ENCODE measurements at places on chromosomes 1 and 21.

GRCh38 chr1:86183810-86184209 is 27.2 kb upstream of the COL24A1 start:
- DNase-seq, result no peak

GRCh38 chr21:38170283-38170682 is 86.5 kb upstream of the KCNJ15 start:
- no peak for DNase-seq

DNA sequence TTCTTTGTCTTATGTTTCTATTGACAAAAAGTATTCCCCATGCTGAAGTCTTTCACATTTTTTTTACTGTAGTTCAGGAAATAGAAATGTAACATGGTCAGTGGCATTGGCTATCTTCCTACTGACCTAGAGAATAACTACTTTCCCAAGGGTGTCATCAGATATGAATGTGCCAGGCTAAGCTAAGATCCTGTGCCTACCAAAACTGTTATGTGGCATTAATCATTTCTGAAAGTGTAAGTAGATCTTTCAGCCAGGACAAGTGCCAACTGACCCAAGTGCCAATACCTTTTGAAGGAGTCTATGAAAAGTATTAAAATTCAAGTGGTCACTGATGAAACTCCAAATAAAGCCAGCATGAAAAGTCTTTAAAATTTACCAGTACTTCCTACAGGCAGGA is 165.3 kb downstream of the TNFSF18 start:
- DNase-seq, result no peak

DNA sequence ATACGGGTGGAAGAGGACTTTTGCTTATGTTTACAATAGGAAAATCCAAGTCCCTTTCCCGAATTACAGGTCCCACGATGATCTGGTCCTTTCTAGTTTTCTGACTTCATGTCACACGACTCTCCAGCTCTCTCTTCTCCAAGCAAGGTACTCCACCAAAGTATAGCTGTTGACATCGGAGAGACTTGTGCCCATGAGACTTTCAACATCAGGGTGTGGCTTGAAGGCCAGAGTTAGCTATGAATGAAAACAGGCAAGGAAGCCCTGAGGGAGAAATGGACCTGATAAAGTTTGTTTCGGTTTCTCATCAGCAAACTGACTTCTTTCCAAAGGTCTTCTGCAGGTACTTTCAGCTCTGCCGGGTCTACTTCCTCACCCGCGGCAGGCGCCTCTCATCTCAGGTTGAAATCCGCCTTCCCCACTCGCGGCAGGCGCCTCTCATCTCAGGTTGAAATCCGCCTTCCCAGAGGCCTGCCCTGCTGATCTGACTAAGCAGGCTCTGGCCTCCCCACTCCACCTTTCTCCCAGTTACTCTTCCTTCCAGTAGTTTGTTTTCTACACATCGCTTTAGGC is 2.1 kb upstream of the PER3 start:
- DNase-seq, result no peak

- DNase-seq, result no peak
These were observed 12.7 kb upstream of the VCAM1 start for GRCh38 chr1:100706856-100707255.

DNA sequence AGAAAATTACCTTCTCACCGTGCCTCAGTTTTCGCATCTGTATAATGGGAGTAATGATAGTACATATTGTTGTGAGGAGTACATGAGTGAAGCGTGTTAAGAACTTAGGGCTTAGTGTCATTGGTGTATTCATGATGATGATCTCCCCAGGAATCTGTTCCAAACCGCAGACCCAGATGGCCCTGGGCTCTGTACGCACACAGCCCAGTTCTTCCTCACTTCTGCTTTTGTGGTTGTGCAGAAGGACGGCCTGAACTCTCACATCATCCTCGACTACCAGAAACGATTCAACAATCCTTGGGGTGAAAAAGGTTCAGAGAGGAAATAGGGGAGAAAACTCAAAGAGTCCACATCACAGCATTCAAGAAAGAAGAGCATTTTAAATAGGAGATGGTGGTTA is 323.0 kb downstream of the CAMTA1 start:
- no peak for DNase-seq

GRCh38 chr1:62707744-62708120 is 19.5 kb upstream of the DOCK7 start:
- DNase-seq, result no peak

DNA sequence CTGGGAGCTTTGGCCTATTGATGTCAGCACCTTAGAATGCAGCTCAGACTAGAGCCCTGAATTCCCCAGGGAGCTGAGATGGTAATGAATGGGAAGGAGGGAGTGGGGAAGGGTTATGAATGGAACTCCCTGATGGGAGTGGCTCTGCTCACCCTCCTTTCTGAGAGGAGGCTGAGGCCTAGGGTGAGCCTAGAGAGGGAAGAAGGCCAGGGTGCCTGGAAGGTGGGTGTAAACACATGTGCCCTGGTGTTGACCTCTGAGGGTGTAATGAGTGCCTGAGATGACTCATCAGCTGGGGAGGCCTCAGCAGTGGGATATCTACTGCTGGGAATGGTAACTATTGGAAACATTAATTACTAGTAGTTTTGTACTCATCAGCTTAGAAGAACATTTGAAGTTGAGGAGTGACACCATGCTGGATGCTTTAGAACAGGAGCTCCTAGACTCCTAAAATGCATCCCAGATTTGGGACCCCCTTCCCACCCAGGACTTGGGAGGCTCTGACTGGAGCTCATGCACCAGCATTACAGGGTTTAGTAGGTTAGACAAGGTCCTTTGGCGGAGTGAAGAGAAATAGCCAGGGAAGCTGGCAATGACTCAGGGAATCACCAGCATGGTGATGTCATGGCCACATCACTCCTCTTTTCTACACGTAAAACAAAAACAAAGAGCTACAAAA is 16.0 kb upstream of the PIGV start:
- DNase-seq, result no peak

GRCh38 chr21:41504030-41504429 is 3.9 kb downstream of the TMPRSS2 start:
- DNase-seq, result no peak

DNA sequence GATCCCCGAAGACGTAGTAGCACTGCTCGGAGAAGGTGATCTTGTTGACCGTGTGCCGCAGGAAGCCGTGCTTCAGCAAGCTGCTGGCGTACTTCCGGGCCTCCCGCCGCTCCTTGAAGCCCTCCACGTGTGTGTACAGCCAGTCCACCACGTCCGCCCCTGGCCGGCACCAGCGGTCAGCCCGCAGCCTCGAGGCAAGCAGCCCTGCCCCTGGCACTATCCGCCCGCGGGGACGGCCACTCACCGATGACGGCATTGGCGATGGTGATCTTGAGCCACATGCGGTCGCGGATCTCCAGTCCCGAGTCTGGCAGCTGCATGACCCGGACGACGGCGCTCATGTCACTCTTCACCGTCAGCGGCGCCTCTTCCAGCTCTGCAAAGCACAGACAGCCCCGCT is 7.2 kb downstream of the TAS1R3 start:
- DNase-seq, result no peak

DNA sequence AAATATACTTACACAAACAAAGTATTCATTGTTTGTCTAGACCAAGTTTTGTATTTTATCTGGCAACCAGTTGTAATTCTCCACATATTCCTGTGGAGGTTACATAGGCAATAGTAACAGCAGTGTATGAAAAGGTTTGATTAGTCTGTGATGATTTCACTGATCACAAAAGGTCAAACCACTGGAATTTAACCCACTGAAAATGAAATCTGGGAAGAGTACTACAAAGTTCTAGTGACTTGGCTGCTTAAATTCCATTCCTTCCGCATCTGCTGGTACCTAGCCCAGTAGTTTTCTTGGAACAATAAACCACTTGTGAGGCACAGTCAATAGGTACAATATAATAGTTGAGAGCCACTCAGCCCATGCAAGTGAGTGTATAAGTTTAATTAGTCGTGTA is 205.4 kb downstream of the NFIA start:
- DNase-seq, result no peak

DNA sequence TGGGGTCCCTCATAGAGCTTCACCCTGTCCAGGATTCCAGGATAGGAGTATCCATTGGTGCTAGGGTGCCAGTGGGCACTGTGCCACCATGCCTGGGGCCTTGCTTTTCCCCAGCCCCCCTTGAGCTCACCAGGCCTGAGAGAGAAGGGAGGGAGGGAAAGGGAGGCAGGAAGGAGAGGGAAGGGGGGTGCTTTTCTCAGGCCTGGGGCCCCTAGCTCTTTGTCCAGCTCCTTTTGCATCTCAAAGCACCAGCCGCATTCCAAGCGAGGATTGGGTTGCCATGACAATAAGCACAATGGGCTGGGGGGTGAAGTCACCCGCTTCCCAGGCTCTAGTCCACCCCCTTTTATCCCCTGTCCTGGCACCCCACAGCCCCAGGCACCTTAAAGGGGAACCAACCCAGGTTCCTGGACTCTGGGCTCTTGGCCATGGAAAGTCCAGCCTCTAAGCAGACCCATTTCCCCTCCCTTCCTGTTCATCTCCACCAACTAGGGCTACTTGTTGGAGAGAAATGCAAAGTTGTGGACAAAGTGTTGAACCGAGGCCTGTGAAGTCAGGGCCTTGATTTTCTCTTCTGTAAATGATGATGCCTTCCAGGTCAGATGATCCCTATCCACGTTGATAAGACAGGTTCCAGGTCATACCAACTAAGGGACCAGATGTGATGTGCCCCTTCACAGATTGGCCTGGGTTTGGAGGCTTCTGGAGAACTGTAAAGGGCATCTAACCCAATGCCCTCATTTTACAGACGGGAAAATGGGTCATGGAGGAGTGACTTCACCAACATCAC is 11.4 kb downstream of the THBS3 start:
- DNase-seq, result no peak

GRCh38 chr1:6134206-6134605 is 45.9 kb downstream of the CHD5 start:
- DNase-seq, result no peak

- DNase-seq, result no peak
These were observed 166.5 kb upstream of the COA6 start for GRCh38 chr1:234206651-234207284.

GRCh38 chr1:204366759-204367158 is 7.0 kb upstream of the PLEKHA6 start:
- no peak for DNase-seq

- DNase-seq, result no peak
These were observed 1.4 kb downstream of the RCC1 start for GRCh38 chr1:28507247-28507645.

GRCh38 chr1:148308832-148309458 is 156.9 kb upstream of the NBPF11 start:
- DNase-seq, result no peak

GRCh38 chr1:153698923-153699714 is 20.6 kb downstream of the NPR1 start:
- no peak for DNase-seq

DNA sequence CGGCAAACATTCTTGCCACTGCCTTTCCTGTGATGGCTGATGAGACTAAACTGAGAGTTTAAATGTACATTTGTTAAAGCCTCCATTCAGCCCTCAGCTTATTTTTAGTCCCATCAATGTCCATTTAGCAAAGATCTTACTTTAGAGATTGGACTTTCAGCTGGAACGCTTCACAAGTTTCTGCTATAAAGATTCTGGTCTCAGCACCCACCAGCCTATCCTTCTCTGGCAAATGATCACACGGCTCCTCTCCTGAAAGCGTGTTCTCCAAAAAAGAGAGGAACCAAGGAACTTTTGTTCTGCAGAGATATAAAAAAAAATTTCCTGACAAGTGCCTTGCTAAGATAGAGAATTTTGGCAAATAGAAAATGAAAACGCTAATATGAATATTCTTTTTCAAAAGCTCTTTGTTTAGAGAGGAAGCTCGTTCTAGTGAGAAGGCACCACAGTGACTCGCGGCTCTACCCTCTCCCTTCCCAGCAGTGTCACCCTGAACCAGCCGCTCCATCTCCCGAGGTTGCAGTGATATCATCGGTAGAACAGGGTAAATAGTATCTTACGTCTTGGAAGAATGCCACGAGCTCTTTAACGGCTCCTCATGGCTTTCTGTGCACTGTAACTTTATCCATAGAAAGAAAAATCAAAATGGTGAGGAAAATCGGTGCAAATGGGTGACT is 200.2 kb downstream of the APP start:
- DNase-seq, result no peak

- DNase-seq, result no peak
These were observed 409.9 kb upstream of the C1orf87 start for GRCh38 chr1:60483509-60483908.

DNA sequence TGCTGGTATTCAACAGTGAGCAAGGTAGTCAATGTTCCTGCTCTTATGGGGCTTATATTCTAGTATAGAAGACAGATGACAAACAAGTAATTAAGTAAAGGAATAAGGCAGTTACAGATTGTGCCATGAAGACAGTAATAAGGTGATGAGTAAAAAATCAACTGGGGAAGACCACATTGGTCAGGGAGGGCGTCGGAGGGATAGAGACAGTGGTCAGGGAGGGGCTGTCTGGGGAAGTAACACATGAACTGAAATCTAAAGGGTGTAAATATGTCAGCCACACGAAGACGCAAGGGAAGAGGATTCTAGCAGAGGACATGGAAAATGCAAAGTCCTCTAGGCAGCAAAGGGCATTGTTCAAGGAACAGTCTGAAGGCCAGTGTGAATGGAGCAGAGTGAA is 10.1 kb downstream of the IL12RB2 start:
- no peak for DNase-seq

DNA sequence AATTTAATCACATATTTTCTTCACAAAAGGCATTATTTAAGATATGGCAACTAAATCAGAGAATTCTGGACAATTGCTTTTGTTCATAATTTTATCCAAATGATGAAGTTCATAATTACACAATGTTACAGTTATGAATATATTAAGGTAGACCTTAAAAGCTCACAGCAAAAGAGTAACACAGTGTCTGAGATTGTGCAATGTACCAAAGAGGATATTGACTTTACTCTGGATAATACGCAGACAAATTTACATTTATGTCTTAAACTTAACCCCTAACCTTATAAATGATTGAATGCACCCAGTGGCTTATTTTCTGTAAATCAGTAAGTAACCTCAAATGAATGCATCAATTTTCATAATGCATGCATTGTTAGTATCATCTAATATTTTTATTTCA is 216.2 kb upstream of the SAMSN1 start:
- DNase-seq, result no peak

DNA sequence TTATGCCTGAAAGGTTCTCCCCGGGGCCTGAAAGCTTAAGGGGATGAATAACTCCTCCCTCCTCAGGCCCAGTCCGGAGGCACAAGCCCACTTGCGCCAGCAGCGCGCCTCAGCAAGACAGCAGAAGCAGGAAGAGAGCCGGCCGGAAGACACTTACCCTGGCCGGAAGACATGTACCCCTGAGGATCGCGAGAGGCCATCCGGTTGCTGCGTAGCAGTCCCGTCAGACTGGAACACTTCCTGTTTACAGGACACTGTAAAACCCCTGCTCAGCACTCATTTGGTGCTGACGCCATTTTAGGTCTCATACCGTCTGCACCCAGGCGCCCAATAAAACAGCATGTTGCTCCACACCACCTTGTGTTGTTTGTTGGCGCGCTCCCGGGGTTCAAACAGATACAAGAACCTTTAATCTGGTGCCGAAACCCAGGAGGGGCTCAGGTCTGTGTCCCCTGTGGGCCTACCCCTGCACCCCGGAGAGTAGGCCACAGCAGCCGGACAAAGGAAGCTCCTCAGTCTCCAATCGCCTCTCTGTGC is 30.3 kb downstream of the VN1R5 start:
- DNase-seq, result no peak
